ENCODE measurements at places on chromosomes 13 and 19.

GRCh38 chr13:32969516-32969941 is 46.7 kb upstream of the KL start:
- DNase-seq = no peak

GRCh38 chr13:66077132-66077689 is 1152.9 kb downstream of the PCDH9 start:
- no peak for DNase-seq

DNA sequence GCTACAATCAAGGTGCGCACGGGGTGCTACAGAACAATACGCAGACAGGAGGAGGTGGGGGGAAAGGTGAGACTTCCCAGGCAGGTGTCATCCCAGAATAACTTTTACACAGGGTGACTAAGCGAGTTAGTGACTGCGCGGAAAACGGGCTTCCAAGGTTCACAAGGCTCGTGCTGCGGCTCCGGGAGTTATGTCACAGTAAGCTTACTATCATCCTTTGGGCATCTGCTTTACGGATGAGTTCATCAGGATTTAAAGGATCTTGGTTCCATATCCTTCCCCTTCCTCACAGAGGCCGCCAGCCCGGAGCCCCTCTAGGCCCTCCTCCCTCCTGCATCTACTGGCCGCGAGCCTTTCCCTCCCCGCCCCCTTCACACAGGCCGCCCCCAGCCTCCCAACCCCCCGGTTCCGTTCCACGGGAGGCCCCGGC is 474 bp upstream of the IFT88 start:
- DNase-seq = no peak

GRCh38 chr19:37309834-37310575 is 60.9 kb upstream of the ZNF527 start:
- DNase-seq = no peak

DNA sequence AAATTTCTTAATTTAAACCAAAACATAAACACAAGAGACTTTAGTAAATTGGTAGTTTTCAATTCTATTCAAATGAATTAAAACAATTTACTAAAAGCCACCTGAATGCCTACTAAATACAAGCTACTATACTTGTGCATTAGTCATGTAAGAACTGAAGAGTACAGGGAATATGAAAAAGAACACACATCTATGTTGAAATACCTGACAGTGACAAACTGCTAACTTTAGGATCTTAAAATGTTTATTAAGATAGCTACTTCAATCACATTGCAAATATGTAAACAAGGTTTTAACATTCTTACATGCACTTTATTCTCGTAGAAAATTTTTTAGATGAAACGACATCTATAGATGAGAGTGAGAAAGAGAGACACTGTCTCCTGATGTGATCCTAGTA is 4.1 kb downstream of the SPRYD7 start:
- no peak for DNase-seq

GRCh38 chr19:7230826-7231225 is 63.4 kb downstream of the INSR start:
- no peak for DNase-seq

GRCh38 chr13:80030491-80030890 is 310.4 kb downstream of the SPRY2 start:
- DNase-seq = no peak

DNA sequence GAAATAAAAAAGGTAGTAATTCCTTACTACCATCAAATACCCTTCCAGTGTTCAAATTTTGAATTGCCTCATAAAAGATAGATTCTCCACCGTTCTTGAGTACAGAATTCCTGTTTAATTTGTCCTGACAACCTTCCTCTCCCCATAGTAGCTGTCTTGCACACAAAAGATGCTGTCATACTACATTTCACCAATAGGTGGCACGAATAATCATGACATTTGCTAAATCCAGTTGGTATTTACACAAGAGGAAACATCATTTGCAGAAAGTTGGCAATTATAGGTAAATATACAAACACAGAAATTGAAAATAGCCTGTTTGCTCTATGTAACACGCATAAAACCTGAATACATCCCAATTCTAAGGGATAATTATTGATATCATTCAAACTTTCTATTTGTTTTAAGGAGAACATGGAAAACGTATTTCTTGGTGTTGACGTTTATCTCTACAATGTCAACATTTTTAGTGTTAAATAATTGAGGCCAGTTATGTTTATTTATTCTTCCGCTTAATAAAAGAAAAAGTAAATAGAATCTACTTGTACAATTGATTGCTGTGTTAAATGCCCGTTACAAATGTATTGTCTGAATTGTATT is 58.3 kb upstream of the CLDN10 start:
- no peak for DNase-seq

DNA sequence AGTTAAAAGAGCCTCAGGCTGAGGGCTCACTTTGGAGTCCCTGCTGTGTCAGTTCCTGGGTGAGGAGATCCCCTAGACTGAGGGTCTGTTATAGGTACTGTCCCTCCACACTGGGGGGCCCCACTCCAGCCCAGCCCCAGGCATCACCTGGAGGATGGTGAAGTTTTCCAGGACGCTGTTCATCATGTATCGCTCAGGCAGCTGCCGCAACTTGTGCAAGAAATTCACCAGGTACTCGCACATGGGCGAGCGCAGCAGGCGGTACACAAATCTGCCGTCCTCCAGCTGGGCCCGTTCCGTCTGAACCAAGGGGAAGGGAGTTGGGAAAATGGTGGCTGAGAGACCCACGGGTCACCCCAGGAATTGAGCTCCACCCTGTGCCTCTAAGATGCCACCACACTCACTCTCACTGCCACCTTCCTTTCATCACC is 7.1 kb downstream of the CD37 start:
- DNase-seq = no peak

DNA sequence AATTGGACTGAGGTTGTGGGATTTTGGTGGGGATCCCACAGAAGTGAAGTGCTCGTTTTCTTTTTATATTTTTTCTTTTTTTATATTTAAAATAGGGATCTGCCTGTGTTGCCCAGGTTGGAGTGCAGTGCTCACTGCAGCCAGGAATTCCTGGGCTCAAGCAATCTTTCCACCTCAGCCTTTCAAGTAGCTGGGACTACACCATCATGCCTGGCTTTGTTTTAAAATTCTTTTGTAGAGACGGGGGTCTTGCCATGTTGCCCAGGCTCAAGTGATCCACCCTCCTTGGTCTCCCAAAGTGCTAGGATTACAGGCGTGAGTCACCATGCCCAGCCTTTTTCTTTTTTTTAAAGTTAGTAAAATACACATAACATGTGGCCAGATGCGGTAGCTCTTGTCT is 20.6 kb downstream of the CRTC1 start:
- no peak for DNase-seq

DNA sequence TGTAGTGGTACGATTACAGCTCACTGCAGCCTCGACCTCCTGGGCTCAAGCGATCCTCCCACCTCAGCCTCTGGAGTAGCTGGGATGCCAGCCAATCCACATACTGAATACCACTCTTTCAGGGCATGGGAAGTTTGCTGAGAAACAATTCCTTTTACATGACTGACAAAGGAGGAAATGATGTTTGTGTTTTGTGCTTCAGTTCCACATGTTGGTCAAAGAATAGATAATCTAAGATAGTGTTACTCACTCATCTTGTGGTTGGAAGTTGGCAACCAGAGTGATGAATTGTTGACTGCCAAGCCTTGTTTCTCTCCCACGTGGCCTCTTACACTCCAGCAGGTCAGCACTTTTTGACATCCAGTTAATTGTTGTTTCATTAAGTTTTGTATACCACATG is 7.6 kb downstream of the MBD3L2B start:
- DNase-seq = no peak

GRCh38 chr13:111360452-111360851 is 40.0 kb downstream of the TEX29 start:
- DNase-seq = no peak

- DNase-seq = peak; percentile 61
Measured at GRCh38 chr19:3075605-3076431, 13.5 kb upstream of the TLE5 start.
